Stimulated activated CD4-positive, alpha-beta T cell treated with anti-CD3 and anti-CD28 coated beads, Interleukin-1b, Interleukin-23, amount 100 ng/mL, for 24 hours (primary cell): ENCODE measurements at places on chromosomes 12 and 14.
A peak's percentile ranks its signal among the peaks of the same experiment; 100 is the strongest.

DNA sequence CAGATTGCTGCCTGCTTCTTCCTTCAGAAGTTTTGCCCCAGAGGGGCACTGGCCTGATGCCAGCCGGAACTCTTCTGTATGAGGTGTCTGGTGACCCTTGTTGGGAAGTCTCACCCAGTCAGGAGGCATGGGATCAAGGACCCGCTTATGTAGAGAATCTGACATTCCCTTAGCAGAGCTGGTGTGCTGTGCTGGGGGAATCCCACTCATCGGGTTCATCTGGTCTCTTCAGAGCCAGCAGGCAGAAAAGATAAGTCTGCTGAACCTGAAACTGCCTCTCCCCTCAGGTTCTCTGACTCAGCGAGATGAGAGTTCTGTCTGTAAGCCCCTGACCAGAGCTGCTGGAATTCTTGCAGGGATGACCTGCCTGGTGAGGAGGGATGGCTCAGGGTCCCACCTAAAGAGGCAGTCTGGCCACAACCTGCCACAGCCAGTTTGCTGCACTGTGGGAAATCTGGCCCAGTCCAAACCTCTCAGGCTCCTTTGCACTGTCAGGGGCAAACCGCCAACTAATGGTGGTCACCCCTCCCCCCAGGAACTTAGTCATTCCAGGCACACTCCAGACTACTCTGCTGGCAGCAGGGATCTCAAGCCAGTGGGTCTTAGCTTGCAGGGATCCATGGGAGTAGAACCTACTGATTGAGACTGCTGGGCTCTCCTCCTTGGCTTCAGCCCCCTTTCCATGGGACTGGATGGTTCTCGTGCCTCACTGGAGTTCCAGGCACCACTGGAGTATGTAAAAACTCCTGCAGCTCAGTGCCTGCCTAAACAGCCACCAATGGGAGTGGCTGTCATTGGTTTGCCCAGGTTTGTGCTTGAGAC, 4.1 kb downstream of the CLEC2D start:
- DNase-seq = peak; percentile 58

DNA sequence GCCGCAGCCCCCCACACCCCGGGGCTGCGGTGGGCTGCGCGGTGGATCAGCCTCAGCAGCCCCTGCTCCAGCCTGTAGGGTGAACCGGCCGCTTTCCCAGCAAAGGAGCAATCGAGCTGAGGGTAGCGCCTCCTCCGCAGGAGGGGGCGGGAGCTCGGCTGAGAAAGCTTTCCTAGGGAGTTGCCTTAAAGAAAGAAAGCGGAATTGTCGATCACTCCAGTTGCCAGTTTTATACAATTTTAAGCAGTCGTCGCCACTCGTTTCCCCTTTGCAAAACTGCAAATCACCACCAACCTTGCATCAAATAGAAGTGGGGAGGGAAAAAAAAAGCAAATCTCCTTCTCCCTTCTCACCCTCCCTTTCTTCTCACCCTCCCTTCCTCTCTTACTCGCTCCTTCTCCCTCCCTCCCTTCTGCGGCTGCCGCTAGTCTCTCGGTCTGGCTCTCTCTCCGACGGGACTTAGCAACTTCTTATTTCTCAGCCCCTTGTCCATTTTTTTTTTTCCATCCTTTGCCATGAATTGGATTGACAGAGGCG, at the start of gene PDE3A:
Gene PDE3A (plus strand): TSS at position 424 of the 537 bp plus-strand sequence. CDS start 748 bp downstream, outside the sequence.
- DNase-seq = no peak

DNA sequence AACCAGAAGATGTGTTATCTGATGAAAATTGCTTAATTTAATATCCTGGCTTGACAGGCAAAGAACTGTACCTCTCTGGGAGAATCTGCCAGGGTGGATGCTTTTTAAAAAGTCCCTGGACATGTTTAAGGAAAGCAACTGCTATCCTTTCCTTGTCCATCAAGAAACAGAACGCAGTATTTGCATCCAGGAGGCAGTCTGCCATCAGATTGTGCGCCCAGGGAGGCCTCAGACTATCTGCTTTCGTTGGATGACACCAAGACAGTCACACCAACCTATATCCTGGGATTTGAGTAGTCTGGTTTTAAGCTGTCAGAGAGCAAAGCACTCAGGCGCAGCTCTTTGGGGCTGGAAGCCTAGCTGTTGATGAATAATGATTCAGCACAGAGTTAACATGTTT, 121.9 kb downstream of the TBX5 start:
- DNase-seq = no peak

DNA sequence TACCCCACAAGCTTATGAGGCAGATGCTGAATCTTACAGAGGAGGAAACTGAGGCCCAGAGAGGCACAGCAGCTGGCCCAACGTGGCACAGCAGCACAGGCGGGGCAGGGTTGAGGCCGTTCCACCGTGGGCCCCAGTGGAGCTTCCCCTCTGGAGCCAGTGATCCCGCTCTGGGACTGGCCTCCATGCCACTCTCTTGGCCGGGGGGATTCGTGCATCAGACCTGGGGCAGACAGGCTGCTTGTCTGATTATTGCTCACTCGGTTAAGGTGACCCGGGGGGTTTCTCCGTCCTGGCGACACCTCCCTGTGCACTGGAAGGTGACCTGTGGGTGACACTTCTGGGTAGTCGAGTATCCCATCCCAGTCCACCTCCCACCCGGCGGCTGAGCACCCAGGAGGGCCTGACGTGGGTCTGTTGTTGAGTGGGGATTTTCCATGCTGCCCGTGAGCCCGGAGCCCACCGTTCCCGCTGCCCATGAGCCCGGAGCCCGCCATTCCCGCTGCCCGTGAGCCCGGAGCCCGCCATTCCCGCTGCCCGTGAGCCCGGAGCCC, 27.8 kb downstream of the NOC4L start:
- DNase-seq = no peak

DNA sequence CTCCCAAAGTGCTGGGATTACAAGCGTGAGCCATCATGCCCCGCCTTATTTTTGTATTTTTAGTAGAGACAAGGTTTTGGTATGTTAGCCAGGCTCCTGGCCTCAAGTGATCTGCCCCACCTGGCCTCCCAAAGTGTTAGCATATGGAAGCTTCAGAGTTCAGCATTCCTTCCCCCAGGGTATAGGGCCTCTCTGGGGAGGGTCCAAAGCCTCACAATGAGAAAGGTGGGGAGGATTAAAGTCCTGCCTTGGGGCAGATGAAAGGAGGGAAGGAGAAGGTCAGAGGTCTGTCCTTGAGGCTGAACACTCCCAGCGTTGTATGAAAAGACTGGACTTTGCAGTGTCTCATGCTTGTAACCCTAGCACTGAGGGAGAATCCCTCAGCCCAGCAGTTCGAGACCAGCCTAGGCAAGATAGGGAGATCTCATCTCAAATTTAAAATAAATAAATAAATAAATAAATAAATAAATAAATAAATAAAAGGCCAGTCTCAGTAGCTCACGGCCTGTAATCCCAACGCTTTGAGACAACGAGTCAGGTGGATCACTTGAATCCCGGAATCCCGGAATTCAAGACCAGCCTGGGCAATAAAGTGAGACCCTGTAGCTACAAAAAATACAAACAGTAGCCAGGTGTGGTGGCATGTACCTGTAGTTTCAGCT, 22.0 kb upstream of the RCOR1 start:
- no peak for DNase-seq

DNA sequence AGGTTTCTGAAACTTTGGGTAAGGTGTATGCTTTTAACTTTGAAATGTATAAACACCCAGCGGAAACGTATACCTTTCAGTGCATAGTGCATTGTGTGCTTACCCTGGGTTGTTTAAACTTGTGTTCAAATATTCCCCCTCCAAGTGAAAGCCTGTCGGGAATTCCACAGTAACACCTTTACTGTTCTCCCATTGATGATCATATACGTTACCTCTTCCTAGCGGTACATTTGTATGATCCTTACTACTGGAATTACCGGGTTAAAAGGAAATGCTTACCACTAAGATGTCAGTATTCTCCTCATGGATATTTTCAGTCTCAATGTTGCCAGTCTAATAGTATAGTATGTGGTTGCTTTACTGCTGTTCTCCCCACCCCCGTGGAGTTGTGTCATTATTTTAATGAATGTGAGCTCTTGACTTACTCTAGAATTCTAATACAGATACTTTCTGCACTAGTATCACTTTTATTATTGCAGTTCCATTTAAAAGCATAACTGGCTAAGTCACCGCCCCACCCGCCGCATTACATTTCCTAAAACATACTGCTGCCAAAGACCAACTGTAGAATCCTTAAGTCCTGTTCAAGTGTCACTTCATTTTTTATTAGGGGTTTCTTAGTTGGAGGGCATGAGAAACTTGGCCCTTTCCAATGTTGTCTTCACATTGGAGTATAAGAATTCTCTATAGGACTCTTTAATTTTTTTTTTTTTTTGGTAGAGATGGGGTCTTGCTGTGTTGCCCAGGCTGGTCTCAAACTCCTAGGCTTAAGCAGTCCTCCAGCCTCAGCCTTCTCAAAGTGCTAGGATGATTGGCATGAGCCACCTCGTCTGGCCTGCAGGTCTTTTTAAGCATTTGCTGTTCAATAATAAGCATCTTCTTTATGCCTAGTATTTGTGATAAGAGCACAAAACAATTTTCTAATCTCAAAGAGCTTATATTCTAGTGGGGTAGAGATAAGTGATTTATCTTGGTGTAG, 24.9 kb downstream of the NUDT4 start:
- peak; percentile 23 for DNase-seq

GRCh38 chr14:102479777-102480176, 29.8 kb downstream of the ANKRD9 start:
- DNase-seq = no peak

DNA sequence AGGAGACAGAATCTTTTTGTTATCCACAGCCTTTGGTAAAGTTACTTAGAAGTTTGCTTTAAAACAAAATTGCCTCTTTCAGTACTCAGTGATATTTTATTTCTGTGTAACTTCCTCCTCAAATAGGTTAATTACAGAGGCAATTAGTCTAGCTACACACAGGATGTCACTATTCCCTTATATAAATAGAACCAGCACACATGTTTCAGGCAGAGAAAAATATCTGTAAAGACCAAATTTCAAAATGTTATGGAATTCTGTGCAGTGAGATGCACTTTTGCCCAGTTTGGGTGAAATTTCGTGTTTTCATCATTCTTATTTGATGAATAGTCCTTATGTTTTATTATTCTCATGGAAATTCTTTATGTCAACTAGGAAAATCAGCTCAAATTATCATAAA, 410.6 kb upstream of the SOX5 start:
- no peak for DNase-seq

DNA sequence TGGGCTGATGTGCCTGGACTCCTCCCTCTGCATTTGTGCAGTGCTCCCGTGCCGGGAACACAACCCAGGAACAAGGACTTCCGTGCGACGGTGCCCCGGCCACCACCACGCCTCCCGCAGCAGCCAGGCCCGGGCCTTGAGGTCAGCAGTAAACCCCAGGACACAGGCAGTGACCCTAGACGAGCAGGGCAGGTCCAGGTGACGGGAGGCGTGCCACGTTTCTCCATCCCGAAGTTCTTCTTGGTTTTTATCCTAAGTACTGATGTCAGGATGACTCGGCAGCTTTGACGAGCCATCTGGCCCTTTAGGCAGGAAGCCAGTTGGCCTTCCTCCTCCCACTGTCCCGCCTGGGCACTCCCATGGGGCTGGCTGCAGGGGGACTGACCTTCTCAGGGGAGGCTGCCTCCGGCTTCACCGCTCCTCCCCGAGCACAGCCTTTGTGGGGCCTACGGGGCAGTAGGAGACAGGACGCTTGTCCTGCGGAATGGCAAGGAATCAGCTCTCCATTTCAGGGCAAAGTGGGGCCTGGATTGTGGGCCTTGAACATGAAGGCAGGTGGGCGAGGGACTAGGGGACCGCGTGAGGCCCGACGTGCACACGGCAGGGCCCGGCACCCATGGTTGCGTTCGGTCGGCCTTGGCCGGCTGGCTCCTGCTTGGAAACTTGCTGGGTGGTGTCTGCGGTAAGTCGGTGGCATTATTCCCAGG, 94.1 kb downstream of the FBXL14 start:
- no peak for DNase-seq

- DNase-seq = no peak
Observed at GRCh38 chr12:66482351-66483203, 180.3 kb downstream of the HELB start.

DNA sequence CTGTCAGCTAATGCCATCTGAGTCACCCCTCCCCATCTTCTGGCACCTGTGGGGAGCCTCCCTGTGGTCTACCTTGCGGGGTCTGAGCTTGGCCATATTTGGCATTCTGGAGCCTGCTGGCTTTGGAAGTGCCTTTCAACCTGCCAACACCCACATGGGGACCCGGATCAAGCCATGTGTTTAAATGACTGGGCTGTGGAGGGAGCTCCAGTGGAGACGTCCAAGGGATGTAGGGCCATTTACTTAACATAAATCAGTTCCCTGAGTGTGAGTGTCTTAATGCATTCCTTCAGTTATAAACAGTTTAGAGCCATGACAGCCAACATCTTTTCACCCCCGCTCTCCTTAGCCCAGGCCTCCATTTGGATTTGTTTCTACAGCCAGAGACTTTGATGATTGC, 22.0 kb downstream of the CACNA1C start:
- DNase-seq = no peak

- DNase-seq = no peak
Observed at GRCh38 chr12:127143020-127143419, 1124.0 kb upstream of the TMEM132C start.

- no peak for DNase-seq
Observed at GRCh38 chr12:6295094-6295811, 15.2 kb upstream of the PLEKHG6 start.

DNA sequence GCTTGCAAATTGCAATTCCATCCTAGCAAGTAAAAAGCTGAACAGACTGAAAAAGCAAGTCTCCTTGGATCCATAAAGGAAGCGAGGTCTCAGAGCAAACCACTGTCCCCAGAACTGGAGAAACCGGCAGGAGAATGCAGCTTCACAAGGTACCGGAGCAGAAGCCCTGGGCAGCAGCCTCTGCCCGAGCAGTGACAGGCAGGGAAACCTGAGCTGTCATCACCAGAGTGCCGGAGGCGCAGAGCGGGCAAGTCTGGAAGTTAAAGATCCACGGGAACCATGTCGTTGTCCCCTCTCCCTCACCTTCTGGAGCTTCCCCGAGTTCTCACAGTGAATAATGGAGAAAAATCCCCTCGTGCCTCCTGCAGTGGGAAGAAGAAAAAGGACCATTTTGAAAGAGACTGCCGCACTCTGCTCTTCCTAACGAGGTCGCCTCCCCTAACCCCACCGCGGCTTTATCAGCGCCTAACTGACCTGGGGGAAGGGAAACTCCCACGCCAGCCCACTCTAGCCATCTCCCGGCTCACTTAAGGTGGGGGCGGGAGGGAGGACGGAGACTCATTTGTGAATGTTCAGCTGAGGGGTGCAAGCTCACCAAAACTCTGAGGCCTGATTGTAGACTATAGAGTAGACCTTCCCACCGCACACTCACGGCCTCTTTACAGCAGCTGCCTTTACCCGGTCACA, 27.8 kb downstream of the FBXL14 start:
- no peak for DNase-seq

DNA sequence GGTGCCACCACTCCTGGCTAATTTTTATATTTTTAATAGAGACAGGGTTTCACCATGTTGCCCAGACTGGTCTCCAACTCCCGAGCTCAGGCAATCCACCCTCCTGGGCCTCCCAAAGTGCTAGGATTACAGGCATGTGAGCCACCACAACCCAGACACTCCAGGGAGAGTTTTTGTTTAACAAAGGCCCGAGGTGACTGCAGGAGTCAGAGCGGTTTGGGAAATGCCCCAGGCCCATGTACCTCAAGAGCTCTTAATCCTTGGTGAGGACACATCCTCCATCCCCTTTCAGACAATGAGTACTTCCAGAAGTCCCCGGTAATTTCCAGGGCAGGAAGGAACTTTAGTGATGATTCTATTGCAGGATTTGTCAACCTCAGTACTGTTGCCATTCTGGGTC, 176.0 kb downstream of the ESRRB start:
- no peak for DNase-seq
